ENCODE measurements at places on chromosomes 16 and 17.

DNA sequence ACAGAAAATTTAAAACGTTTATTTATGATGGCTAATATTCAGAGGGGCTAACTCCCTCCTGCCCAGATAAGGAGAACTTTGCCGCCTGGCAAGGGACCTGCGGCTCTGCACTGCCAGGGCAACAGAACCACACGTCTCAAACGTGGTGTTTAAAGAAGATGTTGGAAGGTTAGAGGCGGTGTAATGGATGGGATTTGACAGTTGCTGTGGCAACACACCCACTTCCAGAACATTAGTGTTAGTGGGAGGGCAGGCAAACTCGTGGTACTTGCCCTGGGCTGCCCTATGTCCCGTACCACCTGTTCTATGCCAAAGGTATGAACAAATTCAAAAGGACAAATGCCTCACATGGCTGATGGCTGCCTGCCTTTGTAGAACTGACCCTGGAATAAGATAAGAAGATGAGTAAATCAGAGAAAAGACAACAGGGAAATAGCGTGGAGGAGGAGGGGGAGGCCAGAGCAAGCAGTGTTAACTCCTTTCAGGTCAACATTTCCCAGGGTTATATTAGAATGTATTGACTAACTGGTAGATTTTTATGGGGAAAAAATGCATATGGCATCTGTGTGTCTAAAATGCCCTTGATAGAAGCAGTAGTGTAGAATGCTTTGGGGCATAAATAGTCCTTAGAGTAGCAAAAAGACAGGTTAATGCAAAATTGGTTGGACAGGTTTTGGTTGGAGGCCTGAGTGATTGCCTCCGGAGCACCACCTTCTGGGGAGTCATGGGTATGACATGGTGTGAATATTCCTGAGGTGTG, 30.8 kb downstream of the HLF start:
- no peak overlapping the region for H3K4me3 ChIP-seq
- H3K27me3 ChIP-seq: no peaks in the 10 kb centered on the region
- peaks cover 6% of the 10 kb centered on the region for H3K4me1 ChIP-seq
- no peak overlapping the region for H3K27ac ChIP-seq
- H3K36me3 ChIP-seq: no peaks in the 10 kb centered on the region

GRCh38 chr17:17063546-17064122, 21.4 kb downstream of the MPRIP start:
- H3K27me3 ChIP-seq: no peaks in the 10 kb centered on the region
- H3K4me3 ChIP-seq: no peak overlapping the region
- peaks cover 70% of the 10 kb centered on the region for H3K4me1 ChIP-seq
- no peak for DNase-seq
- H3K27ac ChIP-seq: no peak overlapping the region

DNA sequence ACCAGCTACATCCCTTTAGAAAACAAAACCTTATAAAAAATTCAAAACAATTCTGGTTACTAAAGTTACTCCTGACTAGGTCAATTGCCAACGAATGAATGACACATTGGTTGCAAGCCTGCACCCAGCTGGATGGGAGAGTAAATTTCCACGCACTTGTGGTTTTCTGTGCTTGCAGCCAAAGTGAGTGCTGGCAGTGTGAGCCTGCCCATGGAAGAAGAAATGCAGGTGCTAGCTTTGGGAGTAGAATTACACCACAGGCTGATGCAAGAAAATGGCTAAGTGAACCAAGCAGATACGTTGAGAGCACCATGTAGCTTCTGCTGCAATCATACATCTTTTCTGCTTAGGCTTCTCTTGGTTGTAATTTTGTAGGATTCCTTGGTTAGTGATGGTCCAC, 74.6 kb downstream of the SYCE1L start:
- no peaks in the 10 kb centered on the region for H3K27me3 ChIP-seq
- no peak overlapping the region for H3K4me3 ChIP-seq

DNA sequence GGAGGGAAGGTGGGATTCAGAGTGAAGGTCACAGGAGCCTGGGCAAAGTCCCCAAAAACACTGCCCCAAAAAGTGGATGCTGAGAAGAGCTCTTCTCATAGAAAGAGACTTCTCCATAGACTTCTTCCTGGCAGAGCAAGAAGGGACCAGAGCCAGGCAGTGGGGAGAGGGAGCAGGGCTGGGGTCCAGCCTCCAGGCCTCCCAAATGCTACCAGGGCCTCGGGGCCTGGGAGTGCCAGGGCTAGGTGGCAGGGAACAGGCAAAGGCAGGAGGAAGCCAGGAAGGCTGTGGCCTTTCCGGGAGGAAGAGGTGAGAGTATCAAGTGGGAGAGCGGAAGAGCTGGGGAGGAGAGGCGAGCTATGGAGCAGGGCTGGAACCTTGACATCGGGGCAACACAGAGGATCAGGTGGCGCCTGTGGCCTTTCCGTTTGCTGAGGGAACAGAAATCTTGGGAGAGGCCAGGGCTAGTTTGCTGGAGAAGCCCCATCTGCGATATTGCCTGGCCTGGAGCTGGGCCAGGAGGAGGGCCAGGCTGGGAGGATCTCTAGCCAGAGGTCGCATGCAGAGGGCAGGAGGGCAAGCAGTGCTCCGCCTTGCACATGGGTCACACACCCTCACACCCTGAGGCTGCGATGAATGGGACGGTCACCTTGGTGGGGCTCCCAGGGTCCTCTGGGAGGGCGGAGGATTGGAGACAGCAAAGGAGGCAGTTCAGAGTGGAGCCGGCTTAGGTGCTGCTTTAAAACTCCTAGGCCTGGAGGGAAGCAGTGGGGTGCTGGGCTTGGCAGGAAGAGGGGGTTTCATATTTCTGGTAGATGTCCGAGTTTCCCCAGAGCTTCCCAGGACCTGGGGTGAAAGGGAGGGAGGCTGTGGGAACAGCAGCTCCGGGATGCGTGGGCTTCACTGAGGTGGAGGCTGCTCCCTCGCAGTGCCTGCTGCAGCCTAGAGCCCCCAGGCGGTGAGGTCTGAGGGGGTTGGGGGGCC, 3.4 kb downstream of the SLC16A5 start:
- no peaks in the 10 kb centered on the region for H3K27me3 ChIP-seq
- peaks cover 84% of the 10 kb centered on the region for H3K4me1 ChIP-seq
- DNase-seq: no peak

DNA sequence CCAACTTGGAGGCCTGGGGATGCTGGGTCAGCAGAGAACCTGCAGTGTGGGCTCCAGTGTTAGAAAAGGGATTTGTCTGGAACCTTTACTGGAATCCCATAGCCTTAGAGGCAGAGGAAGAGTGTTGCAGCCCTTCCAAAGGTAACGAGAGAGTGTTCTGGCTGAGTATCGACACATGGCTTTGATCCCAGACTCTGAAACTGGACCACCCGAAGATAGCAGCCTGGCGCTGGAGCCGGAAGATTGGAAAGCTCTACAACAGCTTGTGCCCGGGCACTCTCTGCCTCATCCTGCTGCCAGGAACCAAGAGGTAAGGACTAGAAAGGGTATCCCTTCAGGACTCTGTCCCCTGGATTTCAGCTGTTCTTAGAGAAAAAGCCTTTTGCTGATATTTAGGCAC, 39.7 kb downstream of the REXO5 start:
- DNase-seq: no peak
- peak overlapping the region; percentile 10 for H3K27ac ChIP-seq
- no peaks in the 10 kb centered on the region for H3K27me3 ChIP-seq
- no peak overlapping the region for H3K4me3 ChIP-seq
- H3K36me3 ChIP-seq: no peaks in the 10 kb centered on the region

- H3K27me3 ChIP-seq: no peaks in the 10 kb centered on the region
- no peak for DNase-seq
- H3K27ac ChIP-seq: no peak overlapping the region
- no peaks in the 10 kb centered on the region for H3K4me1 ChIP-seq
- no peaks in the 10 kb centered on the region for H3K36me3 ChIP-seq
- no peak overlapping the region for H3K4me3 ChIP-seq
Observed at GRCh38 chr16:75810342-75810741, 84.1 kb upstream of the CPHXL start.

DNA sequence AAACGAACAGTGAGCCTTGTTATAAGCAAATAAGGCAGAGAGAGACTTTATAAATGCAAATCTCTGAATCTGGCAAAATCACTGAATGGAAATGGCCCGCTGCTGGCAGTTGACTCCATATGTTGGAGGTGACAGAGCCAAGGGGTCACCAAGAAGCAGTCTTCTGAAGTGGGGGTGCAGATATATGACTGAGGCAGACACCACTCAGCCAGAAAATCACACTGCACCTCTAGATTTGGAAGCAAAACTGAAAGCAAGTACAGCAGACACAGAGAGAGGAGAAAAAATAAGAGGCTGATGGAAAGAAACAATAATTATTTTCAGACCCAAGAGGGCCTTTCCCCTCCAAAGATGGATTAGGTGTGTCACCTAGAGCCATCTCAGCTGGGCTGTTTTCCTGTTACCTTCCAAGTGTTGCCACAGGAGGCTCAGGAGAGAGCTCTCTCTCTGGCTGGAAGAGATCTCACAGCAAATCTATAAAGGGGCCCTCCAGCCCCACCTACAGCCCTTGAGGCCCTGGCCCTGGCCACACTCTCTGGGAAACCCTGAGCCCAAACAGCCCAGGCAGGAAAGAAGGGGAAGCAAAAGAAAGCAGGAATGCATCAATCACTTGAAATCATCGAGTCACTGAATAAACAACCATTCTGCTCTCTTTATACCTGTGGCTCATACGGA, 585.1 kb upstream of the PSMD7 start:
- no peaks in the 10 kb centered on the region for H3K36me3 ChIP-seq
- H3K27ac ChIP-seq: no peak overlapping the region
- H3K27me3 ChIP-seq: no peaks in the 10 kb centered on the region
- no peak for DNase-seq

DNA sequence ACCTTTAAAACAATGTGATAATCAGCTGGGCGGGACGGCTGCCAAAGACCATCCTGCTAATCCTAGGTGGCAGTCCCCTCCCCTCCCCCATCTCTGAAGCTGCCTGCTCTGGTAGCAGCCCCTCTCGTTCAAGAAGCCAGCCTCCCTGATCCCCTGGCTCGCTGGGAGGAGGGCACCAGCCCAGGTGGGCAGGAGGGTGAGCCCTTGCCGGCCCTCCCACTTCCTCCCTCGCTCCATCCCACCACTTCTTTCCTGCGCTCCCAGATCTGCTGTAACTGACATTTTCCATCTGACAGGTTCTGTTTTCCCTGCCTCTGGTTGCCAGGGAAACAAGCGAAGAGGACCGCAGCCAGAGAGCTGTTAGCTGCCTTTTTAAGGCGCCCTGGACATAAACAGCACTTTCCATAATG, 155.7 kb upstream of the TNRC6C start:
- no peak for DNase-seq
- no peaks in the 10 kb centered on the region for H3K27me3 ChIP-seq
- H3K27ac ChIP-seq: no peak overlapping the region
- H3K36me3 ChIP-seq: no peaks in the 10 kb centered on the region

DNA sequence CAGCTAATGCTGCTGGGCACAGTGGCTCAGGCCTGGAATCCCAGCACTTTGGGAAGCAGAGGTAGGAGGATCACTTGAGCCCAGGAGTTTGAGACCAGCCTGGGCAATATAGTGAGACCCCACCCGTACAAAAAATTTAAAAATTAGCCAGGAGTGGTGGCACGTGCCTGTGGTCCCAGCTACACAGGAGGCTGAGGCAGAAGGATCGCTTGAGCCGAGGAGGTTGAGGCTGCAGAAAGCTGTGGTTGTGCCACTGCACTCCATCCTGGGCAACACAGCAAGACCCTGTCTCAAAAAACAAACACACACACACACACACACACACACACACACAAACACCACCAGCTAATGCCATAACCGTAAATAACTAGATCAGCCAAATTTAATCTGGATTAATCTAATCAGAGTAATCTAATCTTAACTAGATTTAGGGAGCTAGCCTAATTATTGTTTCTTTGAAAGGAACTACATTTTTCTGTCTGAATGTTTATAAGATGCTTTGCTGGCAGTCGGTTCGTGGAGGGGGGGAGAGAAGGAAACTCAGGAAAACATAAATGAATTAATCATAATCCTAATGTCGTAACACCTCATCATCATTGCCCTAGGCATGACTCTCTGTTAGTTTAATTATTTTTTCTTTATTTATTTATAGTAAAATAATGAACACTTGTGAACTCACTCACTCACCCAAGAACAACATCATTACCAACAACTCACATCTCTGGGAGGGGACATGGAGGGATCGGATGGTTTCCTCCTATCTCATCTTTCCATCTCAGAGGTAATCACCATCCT, 12.5 kb upstream of the RBBP6 start:
- H3K36me3 ChIP-seq: no peaks in the 10 kb centered on the region
- H3K27me3 ChIP-seq: no peaks in the 10 kb centered on the region
- DNase-seq: no peak
- H3K4me1 ChIP-seq: peaks cover 14% of the 10 kb centered on the region

GRCh38 chr16:85393674-85394451, 219.3 kb upstream of the GSE1 start:
- H3K36me3 ChIP-seq: no peaks in the 10 kb centered on the region
- no peak overlapping the region for H3K4me3 ChIP-seq
- H3K4me1 ChIP-seq: peaks cover 58% of the 10 kb centered on the region
- no peak for DNase-seq

GRCh38 chr17:39848600-39848999, 15.5 kb downstream of the IKZF3 start:
- H3K27ac ChIP-seq: no peak overlapping the region
- no peaks in the 10 kb centered on the region for H3K4me1 ChIP-seq
- no peaks in the 10 kb centered on the region for H3K27me3 ChIP-seq
- no peaks in the 10 kb centered on the region for H3K36me3 ChIP-seq

DNA sequence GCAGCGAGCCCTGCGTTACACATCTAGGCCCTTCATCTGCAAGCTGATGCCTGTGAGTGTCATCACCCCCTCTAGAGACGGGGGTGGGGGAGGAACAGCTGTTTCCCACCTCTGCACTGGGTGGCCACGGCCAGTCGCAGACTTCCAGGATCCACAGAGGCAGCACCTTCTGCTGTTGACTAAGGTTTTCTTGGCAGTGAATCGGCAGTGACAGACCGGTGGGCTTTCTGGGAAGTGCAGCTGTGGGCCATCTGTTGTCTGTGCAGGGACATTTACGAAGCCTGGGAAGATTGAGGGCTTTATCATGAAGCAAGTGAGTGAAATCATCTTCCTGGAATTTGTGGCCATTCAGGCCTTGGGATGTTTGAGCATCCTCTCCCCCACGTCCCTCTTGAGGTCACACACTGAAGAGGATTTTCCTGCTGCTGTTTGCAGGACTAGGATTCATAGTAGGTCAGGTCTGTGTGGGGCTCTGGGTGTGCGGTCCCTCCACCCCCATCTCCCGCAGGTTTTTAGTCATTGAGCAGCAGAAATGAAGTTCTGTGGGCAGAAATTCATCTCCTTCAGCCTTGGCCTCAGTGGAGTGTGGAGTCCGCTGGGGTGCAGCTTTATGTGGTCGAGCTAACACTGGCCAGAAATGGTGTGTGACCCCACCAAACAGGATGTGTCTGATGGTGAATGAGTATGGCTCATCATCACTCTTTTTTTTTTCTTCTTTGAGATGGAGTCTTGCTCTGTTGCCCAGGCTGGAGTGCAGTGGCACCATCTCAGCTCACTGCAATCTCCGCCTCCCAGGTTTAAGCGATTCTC, 12.0 kb downstream of the PGS1 start:
- no peaks in the 10 kb centered on the region for H3K36me3 ChIP-seq
- no peak overlapping the region for H3K4me3 ChIP-seq
- no peaks in the 10 kb centered on the region for H3K27me3 ChIP-seq
- no peak for DNase-seq

GRCh38 chr16:75029854-75030253, 31.0 kb downstream of the ZNRF1 start:
- DNase-seq: no peak
- H3K27ac ChIP-seq: no peak overlapping the region
- H3K4me1 ChIP-seq: peaks cover 35% of the 10 kb centered on the region
- H3K36me3 ChIP-seq: no peaks in the 10 kb centered on the region
- no peaks in the 10 kb centered on the region for H3K27me3 ChIP-seq
- no peak overlapping the region for H3K4me3 ChIP-seq

GRCh38 chr17:57551321-57552079, 193.6 kb downstream of the CCDC182 start:
- DNase-seq: no peak
- H3K36me3 ChIP-seq: no peaks in the 10 kb centered on the region
- no peak overlapping the region for H3K4me3 ChIP-seq

All from vagina (tissue), 2 donors.